AG09319 (cell line): ENCODE measurements at places on chromosomes 2 and 18.

GRCh38 chr2:28447943-28448792, 47.7 kb upstream of the PLB1 start:
- DNase-seq: peak; percentile 68

- DNase-seq: no peak
These were observed 90.1 kb upstream of the KLF7 start for GRCh38 chr2:207255565-207256470.

DNA sequence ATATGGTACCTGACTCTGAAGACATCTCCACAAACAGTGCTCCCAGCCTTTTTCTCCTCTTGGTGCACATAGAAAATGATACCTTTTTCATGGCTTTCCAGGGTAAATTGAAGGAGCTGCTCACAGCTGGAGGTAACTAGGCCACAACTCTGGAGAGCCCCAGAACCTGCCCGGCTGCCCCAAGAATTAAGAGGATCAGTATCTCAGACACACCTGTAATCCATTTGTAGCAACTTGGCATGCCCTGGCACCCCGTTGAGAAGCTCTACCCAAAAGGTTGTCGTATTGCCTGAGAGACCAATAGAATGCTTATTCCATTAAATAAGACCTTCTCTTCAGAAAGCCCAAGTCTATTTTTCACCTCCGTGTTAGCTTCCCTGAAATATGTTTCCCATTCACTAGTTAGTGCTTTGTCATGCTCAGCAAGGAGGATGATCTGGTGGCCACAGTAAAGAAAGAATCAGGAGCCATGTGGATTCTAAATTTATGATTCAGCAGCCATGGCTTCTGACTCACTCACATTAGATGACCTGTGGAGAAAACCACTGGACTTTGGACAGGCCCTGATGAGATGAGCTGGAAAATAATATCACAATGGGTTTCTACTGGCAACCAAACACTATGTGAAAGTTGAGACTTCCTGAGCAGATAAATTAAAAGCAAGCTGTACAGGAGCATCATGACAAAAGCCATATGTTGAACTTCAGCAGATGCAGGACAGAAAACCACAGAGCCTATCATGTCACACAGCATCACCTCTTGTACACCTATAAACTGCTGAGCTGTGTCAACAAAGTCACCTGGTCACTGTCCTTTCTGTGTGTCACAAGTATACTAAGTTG, 253.3 kb upstream of the OSR1 start:
- peak; percentile 89 for DNase-seq

GRCh38 chr2:157932480-157933159, 56.5 kb upstream of the ACVR1 start:
- DNase-seq: no peak

DNA sequence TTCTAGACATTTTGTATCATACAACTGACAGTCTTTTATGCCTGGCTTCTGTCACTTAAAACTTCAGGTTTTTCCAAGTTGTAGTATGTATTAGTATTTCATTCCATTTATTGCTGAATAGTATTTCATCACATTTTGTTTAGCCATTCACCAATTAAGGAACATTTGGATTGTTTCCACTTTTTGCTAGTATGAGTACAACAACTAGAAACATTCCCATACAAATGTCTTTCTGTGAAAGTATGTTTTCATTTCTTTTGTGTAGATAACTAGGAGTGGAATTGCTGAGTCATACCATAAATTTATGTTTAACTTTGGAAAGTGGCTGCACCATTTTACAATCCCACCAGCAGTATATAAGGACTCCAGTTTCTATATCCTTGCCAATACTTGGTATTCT, 135.9 kb downstream of the ATAD2B start:
- DNase-seq: peak; percentile 56

GRCh38 chr2:213419980-213420379, 135.7 kb downstream of the SPAG16 start:
- no peak for DNase-seq

DNA sequence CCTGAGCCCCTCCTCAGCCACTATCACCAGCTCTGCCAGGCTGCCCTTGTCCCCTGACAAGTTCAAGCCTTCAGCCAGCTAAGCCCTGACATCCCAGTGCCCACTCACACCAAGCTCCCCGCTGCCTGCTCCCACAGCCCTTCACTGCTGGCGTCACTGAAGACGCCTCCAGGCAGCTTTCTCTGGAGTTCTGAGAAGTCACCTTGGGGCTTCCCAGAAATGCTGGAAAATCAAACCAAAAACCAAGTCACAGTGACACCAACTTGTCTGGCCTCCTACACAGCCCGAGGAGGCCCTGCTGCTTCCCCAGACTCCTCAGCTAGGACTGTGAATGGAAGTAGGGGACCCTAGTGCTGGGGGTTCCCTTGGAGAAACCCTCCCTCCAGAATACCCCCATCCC, 2.2 kb upstream of the TNS1 start:
- no peak for DNase-seq
